ENCODE measurements at places on chromosomes 6 and 20. TPM values are rescaled to one million over a fixed set of nuclear protein-coding genes. Genes with fewer than 3 reads are reported as not detected.

DNAH8 gene
- 0.04 TPM for total RNA-seq

SLC17A2 gene
- not detected for total RNA-seq

ERVFRD-1 gene
- not detected for total RNA-seq

CNPY3 gene
- 13.6 TPM for total RNA-seq

HLA-DQB1 gene
- total RNA-seq, result 1.1 TPM

CAGE1 gene
- total RNA-seq, result 0.28 TPM

ZMYND8 gene
- 27.4 TPM for total RNA-seq

C20orf173 gene
- not detected for total RNA-seq

TPX2 gene
- 32.6 TPM for total RNA-seq

COL21A1 gene
- 4.9 TPM for total RNA-seq

SLC22A2 gene
- not detected for total RNA-seq

LHFPL5 gene
- total RNA-seq, result not detected

SLC35B3 gene
- total RNA-seq, result 9.8 TPM

WFDC2 gene
- total RNA-seq, result 37.9 TPM

OOEP gene
- 0.36 TPM for total RNA-seq

GSTA2 gene
- not detected for total RNA-seq

DEFB124 gene
- total RNA-seq, result not detected

CAPN11 gene
- total RNA-seq, result 0.12 TPM

PDE7B gene
- total RNA-seq, result 0.68 TPM

MEP1A gene
- not detected for total RNA-seq

ARFGEF3 gene
- total RNA-seq, result 1.2 TPM

CLPSL1 gene
- not detected for total RNA-seq

SLC32A1 gene
- not detected for total RNA-seq

HCRTR2 gene
- total RNA-seq, result not detected

NKX2-4 gene
- not detected for total RNA-seq

EYS gene
- total RNA-seq, result not detected

VSX1 gene
- total RNA-seq, result not detected

ECT2L gene
- total RNA-seq, result not detected

SCUBE3 gene
- 0.12 TPM for total RNA-seq

NANP gene
- total RNA-seq, result 2.7 TPM

CNR1 gene
- 0.72 TPM for total RNA-seq

KCNK16 gene
- total RNA-seq, result not detected

PDYN gene
- total RNA-seq, result not detected

JARID2 gene
- total RNA-seq, result 22.1 TPM

SFTA2 gene
- 9.0 TPM for total RNA-seq

PRL gene
- total RNA-seq, result not detected

PARD6B gene
- 6.5 TPM for total RNA-seq

NT5E gene
- total RNA-seq, result 4.1 TPM

FRK gene
- 7.8 TPM for total RNA-seq

OPN5 gene
- not detected for total RNA-seq

RIN2 gene
- 42.3 TPM for total RNA-seq

ADISSP gene
- 29.1 TPM for total RNA-seq

DNMT3B gene
- total RNA-seq, result 0.84 TPM

ACOT8 gene
- total RNA-seq, result 14.0 TPM

TMEM151B gene
- total RNA-seq, result not detected

SCRT2 gene
- not detected for total RNA-seq

LY6G5C gene
- 0.72 TPM for total RNA-seq

HLA-C gene
- 202 TPM for total RNA-seq

ZNF334 gene
- 2.0 TPM for total RNA-seq

PRDM13 gene
- total RNA-seq, result not detected

VEGFA gene
- 129 TPM for total RNA-seq

FOXA2 gene
- 0.16 TPM for total RNA-seq
